ENCODE measurements at places on chromosomes 1 and 21. TPM values are rescaled to one million over a fixed set of nuclear protein-coding genes. Genes with fewer than 3 reads are reported as not detected.

Gene NBPF11
- total RNA-seq, result 15.4 TPM

Gene TMEM81
- total RNA-seq, result 4.2 TPM

Gene ESRRG
- not detected for total RNA-seq

Gene FALEC
- not detected for total RNA-seq

Gene EPS15
- total RNA-seq, result 48.2 TPM

- H3K27ac ChIP-seq, result no peak within 1 kb of the TSS
- H3K36me3 ChIP-seq, result no peaks in the 10 kb centered on the region
- H3K4me3 ChIP-seq, result no peak within 1 kb of the TSS
- no peak for DNase-seq
- no peaks in the 10 kb centered on the region for H3K27me3 ChIP-seq
Measured at GRCh38 chr1:159302095-159302494, at the start of gene FCER1A. Gene FCER1A, plus strand, starts transcription at chr1:159302336. Its CDS starts 29 bp downstream, at chr1:159302365.

DNA sequence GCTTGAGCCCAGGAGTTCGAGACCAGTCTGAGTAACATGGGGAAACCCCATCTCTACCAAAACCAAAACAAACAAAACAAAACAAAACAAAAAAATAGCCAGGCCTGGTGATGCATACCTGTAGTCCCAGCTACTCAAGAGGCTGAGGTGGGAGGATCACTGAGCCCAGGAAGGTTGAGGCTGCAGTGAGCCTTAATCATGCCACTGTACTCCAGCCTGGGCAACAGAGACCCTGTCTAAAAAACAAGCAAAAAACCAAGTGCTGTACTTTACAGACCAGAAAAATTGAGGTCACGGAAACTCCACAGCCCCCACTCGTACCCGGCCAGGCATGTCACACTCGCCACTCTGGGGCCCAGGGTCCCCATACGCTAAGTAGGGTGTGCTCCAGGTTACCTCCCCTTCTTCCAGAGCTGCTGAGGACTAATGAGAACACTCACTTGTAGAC, 22.9 kb downstream of the ATP2B4 start:
- H3K27me3 ChIP-seq, result no peaks in the 10 kb centered on the region
- peak; percentile 30 for DNase-seq
- H3K36me3 ChIP-seq, result no peaks in the 10 kb centered on the region
- H3K4me1 ChIP-seq, result peaks cover 29% of the 10 kb centered on the region
- no peak overlapping the region for H3K4me3 ChIP-seq

GRCh38 chr21:39523399-39523798, 71.6 kb downstream of the SH3BGR start:
- no peak overlapping the region for H3K4me3 ChIP-seq
- H3K36me3 ChIP-seq, result peaks cover 6% of the 10 kb centered on the region
- DNase-seq, result peak; percentile 60

DNA sequence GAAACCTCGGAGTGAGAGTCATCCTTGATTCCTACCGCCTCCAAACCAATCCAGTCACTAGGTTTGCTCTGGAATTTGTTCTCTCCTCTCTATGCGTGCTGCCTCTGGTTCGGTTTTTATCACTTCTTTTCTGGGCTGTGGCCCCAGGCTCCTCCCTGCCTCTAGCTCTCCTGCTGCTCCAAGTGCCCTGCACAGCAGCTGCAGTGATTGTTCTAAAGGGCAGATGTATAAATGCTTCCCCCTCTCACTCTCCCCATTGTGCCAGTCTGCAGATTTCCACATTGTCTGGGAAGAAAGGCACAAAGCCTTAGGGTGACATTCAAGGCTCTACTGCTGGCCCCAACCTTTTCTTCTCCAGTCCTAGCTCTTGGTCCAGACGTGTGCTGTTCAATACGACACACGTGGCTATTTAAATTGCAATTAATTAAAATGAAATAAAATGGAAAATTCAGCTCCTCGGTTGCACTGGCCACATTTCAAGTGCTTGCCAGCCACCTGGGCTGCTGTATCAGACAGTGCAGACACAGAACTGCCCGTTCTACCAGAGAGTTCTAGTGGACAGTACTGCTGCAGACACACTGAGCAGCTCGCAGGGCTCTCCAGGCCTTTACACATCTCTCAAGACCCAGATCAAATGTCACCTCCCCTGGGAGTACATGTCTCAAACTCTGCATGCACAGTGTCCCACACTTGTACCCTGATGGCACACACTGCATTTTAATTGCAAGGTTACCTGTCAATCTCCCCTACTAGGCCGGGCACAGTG, 12.4 kb downstream of the TRIM62 start:
- no peaks in the 10 kb centered on the region for H3K27me3 ChIP-seq
- no peak overlapping the region for H3K27ac ChIP-seq
- peaks cover 6% of the 10 kb centered on the region for H3K4me1 ChIP-seq
- H3K36me3 ChIP-seq, result no peaks in the 10 kb centered on the region
- DNase-seq, result no peak
- H3K4me3 ChIP-seq, result no peak overlapping the region

GRCh38 chr1:89125913-89126580, at the start of gene GBP2:
Gene GBP2, minus strand, starts transcription at chr1:89126114. Its CDS starts 4,148 bp downstream, at chr1:89121966.
- peaks cover 22% of the 10 kb centered on the region for H3K4me1 ChIP-seq
- H3K36me3 ChIP-seq, result no peaks in the 10 kb centered on the region
- no peaks in the 10 kb centered on the region for H3K27me3 ChIP-seq

DNA sequence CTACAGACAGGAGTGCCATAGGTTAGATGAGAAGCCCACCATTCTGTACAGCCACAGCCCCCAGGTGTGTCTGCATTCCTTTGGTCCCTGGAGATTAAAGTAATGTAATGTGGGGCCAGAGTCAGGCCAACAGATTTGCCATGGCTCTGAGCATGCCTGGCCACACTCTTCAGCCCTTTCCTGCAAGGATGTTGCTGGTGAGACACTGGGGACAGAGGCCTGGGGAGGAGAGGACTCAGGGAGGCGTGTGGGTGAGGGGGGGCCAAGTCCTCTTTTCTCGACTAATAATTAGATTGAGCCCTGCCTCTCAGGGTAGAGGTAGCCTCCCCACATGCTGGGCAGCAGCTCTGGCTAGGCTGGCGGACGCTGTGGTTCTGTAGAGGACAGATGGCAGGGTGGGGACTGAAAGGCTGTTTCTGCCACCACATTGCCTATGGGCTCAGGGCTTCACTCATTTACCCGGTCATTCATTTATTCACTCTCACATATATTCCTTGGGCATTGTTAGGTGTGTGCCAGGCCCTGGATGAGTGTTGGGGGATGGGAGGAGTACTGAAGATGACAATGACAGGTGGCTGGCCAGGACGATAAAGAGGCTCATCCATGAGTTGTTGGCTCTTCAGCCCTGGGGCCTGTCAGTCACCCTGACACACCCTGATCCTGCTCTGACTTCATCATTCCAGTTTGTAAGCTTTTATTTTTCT, 7.1 kb upstream of the PRCC start:
- peaks cover 9% of the 10 kb centered on the region for H3K36me3 ChIP-seq
- no peak overlapping the region for H3K27ac ChIP-seq
- DNase-seq, result no peak
- H3K4me1 ChIP-seq, result no peaks in the 10 kb centered on the region

DNA sequence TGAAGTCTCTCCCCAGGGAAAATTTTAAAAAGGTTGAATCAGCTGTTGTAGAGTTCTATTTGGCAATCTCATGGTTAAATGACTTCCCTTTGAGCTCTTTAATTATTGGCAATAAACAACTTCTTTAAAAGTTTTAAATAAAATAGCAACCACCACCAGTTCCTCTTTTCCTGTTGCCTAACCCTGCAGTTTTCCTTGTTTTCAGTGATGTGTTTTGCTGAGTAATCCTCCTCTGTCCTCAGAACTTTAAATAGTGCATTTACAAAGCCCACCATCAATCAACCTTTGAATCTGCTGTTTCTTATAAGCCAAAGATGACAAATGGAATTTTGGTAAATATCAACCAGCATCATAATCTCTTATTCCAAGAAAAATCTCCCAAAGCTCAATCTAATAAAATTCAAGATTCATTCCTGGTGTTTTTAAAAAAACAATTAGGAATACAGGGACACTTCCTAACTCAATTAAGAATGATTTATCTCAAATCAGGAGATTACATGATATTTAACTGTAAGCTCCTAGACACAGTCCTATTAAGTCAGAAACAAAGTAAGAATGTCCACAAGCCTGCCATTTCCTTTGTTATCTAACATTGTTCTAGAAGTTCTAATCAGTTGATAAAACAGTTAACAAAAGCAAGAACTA, 14.8 kb downstream of the AVPR1B start:
- H3K36me3 ChIP-seq, result no peaks in the 10 kb centered on the region
- DNase-seq, result no peak
- H3K4me3 ChIP-seq, result no peak overlapping the region
- peaks cover 6% of the 10 kb centered on the region for H3K4me1 ChIP-seq
